Left lung (tissue), 14 donors: ENCODE measurements at places on chromosomes 7 and 10. TPM values are rescaled to one million over a fixed set of nuclear protein-coding genes. Genes with fewer than 3 reads are reported as not detected.

SPDYE1 gene
- not detected for total RNA-seq

TMEM139 gene
- total RNA-seq = 48.1 TPM

ARHGAP22 gene
- total RNA-seq = 10.4 TPM

AOAH gene
- total RNA-seq = 13.4 TPM

SCIN gene
- total RNA-seq = 13.4 TPM

SPDYE6 gene
- total RNA-seq = not detected
